Caco-2 (cell line): ENCODE measurements at places on chromosomes 1 and 21. TPM values are rescaled to one million over a fixed set of nuclear protein-coding genes. Genes with fewer than 3 reads are reported as not detected.

CLEC20A gene
- not detected in 2 replicates for total RNA-seq

MYOG gene
- total RNA-seq: not detected in 2 replicates

FALEC gene
- total RNA-seq: 0.59 and 0.63 TPM in 2 replicates

PGLYRP3 gene
- not detected in 2 replicates for total RNA-seq

PLA2G2F gene
- total RNA-seq: not detected in 2 replicates

PTCH2 gene
- 0.44 and 0.48 TPM in 2 replicates for total RNA-seq

SGIP1 gene
- not detected in 2 replicates for total RNA-seq

LRRC53 gene
- not detected in 2 replicates for total RNA-seq

ZNF648 gene
- not detected in 2 replicates for total RNA-seq

CELA3A gene
- total RNA-seq: not detected in 2 replicates

OR2G3 gene
- total RNA-seq: not detected in 2 replicates

BCAN gene
- not detected in 2 replicates for total RNA-seq

DNAI4 gene
- total RNA-seq: 0.84 and 1.4 TPM in 2 replicates

VCAM1 gene
- total RNA-seq: not detected in 2 replicates

EDARADD gene
- 14.4 and 15.6 TPM in 2 replicates for total RNA-seq

DISC1 gene
- total RNA-seq: 13.5 TPM in 2 replicates

S100A16 gene
- total RNA-seq: 220 and 243 TPM in 2 replicates

S100A2 gene
- total RNA-seq: 2.4 and 3.0 TPM in 2 replicates

PPM1J gene
- 1.1 and 1.5 TPM in 2 replicates for total RNA-seq

PODN gene
- not detected in 2 replicates for total RNA-seq

SPRR3 gene
- total RNA-seq: 0.70 and 1.0 TPM in 2 replicates

ADGRL4 gene
- total RNA-seq: not detected in 2 replicates

PLA2G2D gene
- total RNA-seq: not detected in 2 replicates

FABP3 gene
- total RNA-seq: 12.1 and 13.0 TPM in 2 replicates

SYPL2 gene
- total RNA-seq: 0.32 and 0.45 TPM in 2 replicates

CFH gene
- not detected in 2 replicates for total RNA-seq

PMF1 gene
- 90.2 and 95.7 TPM in 2 replicates for total RNA-seq

LDLRAD2 gene
- total RNA-seq: not detected in 2 replicates

SAMD13 gene
- 0.53 and 0.59 TPM in 2 replicates for total RNA-seq

MRPS15 gene
- total RNA-seq: 70.2 and 77.0 TPM in 2 replicates

CELA2B gene
- total RNA-seq: not detected in 2 replicates

REN gene
- not detected in 2 replicates for total RNA-seq

MASP2 gene
- 0.32 and 0.50 TPM in 2 replicates for total RNA-seq

FAM110D gene
- 0.12 and 0.16 TPM in 2 replicates for total RNA-seq

TEDDM1 gene
- not detected in 2 replicates for total RNA-seq
